SIG-M5 (cell line): ENCODE measurements at places on chromosomes 16 and 17.

DNA sequence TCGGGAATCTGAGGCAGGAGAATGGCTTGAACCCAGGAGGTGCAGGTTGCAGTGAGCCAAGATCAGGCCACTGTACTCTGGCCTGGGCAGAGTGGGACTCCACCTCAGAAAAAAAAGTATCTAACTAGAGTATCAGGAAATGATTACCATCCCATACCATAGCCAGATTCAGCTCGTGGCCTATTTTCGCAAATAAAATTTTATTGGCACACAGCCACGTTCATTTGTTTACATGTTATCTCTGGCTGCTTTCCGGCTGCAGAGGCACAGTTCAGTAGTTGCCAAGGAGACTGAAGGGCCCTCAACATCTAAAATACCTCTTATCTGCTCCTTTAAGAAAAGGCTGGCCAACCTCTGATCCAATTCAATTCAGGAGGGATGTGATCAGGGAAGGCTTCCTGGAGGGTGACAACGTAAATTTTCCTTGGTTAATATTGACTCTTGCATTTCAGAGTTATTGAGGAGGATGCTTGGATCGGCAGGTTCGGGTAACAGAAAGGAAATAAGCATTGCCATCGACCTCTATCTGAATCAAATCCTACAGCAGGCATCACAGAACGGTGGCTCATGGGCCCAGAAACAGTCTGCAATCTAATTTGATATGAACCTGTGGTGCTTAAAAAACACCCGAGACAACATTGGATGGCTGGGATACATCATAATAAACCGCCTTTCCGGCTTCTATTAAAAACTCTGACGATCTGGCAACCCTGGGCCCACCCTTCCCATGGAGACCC lies 73.8 kb downstream of the XYLT1 start:
- no peak for DNase-seq

- no peak for DNase-seq
Measured at GRCh38 chr17:32307658-32308057, 34.3 kb downstream of the C17orf75 start.

DNA sequence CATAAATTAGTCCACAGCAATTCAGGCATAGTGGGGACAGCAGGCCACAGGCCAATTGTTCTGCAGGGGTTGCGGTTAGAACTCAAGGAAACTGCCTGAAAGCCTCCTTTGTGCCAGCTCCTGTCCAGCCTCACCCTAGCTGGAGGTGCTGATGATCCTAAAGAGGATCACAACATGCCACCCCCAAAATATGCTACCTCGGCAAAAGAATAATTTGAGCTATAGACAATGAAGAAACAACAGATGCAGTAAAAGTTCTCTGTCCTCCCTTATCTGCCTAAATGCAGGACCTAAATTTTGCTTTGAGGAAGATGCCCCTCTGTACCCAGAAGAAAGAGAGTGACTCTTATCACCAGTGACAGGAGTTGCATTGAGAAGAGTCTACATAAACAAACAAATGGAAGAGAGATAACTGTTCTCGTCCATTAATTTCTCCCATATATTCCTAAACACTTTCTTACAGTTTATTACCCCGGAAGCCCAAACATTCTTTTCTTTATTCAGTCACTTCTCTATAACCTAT lies 14.7 kb downstream of the ALOX15 start:
- DNase-seq = no peak

DNA sequence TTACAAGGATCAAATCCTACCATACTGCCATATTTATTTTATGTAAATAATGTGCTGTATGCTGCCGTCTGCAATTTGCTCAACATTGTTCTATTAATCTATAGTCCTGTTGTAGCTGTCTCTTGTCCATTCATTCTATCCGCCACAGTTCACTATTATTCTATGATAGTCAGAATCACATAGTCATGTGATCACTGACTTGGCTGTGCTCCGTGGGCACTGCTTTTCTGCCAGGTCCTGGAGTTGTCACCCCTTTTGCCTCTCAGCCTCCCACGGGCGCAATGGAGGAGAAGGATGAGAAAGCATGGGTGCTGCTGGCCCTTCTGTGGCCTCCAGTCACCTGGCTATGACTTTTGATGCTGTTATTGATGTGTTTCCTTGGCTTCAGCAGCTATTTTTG lies 37.3 kb upstream of the ANKFY1 start:
- no peak for DNase-seq

GRCh38 chr17:32525122-32525521 lies 38.3 kb downstream of the CDK5R1 start:
- DNase-seq = no peak
